ENCODE measurements at places on chromosomes 11 and 22.

GRCh38 chr11:34639545-34639944, 18.7 kb downstream of the EHF start:
- DNase-seq, result no peak

GRCh38 chr11:21343204-21343603, 673.8 kb downstream of the NELL1 start:
- DNase-seq, result no peak

GRCh38 chr11:125215976-125216375, 51.4 kb downstream of the PKNOX2 start:
- DNase-seq, result no peak

DNA sequence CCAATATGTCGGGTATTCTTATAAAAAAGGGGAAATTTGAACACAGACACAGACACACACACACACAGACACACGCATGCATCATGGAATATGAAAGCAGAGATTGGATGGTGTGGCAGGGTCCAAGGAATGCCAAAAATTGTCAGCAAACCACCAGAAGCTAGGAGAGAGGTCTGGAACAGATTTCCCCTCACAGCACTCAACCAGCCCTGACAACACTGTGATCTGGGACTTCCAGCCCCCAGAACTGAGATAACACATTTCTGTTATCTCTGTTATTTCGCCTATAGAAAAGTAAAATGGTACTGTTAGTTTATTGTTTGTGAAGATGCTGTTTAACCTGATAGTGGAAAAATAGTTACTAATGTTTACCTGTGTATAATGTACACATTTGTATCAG, 145.4 kb upstream of the ZBED5 start:
- DNase-seq, result no peak

Data from non-pigmented ciliary epithelial cell (primary cell).